ENCODE measurements at places on chromosomes 13 and 19. TPM values are rescaled to one million over a fixed set of nuclear protein-coding genes. Genes with fewer than 3 reads are reported as not detected.

Gene ZNF626
- 5.4 TPM for polyA plus RNA-seq

Gene SPATA13
- 5.7 TPM for polyA plus RNA-seq

Gene LHB
- 4.7 TPM for polyA plus RNA-seq

Gene TTC9B
- polyA plus RNA-seq: 0.04 TPM

Gene FGF21
- polyA plus RNA-seq: not detected

Gene ADAMTS10
- 3.6 TPM for polyA plus RNA-seq

Gene ZNF763
- 3.0 TPM for polyA plus RNA-seq

Gene OR10H3
- not detected for polyA plus RNA-seq

Gene CGB1
- polyA plus RNA-seq: not detected

Gene ZNF525
- polyA plus RNA-seq: 7.5 TPM
